ENCODE measurements at places on chromosomes 12 and 14.

- DNase-seq: no peak
Measured at GRCh38 chr12:64611341-64612284, 1.3 kb downstream of the RASSF3 start.

DNA sequence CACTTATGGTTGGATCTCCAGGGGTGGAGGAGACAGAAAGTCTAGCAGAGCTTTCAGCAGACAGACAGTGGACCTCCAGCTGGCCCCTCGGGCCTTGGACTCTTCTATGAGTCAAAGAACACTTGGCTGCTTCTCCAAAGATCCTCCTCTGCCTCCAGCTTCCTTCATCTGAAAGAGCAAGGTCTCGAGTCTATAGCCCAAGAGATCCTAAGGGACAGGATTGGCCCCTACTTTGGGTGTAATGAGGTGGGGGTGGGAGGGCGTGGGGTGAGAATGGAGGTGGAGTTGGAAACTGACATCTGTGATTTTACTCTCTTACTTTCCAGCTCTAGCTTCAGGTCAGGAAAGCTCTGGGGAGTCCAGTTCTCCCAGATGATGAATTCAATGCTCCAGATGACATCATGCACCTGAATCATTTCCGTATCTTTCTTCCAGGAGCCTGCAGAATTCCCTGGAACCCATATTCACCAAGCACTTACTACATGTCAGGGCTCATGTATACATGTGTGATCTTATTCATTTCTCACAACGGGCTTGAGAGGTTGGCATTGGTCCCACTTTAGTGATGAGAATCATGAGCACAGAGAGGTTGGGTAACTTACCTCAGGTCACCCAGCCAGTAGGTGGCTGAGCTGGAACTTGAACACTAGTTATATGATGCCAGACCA, 10.2 kb upstream of the PGF start:
- no peak for DNase-seq

DNA sequence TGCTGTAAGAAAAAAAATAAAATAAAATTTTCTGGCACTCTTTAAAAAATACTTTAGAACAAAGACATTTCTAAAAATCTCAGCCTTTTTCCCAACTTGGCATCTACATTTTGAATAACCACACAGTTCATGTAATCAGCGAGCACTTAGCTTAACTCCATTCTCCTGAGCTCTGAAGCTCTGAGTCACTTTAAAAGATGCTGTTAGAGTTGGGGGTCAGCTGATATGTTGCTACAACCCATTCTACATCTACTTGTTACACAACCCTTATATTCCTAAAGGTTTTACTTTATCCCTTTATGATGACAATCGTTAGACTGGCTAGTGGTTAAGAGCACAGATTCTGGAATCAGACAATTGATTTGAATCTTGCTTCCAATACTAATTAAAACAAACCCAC, 48.3 kb downstream of the SLC41A2 start:
- no peak for DNase-seq

DNA sequence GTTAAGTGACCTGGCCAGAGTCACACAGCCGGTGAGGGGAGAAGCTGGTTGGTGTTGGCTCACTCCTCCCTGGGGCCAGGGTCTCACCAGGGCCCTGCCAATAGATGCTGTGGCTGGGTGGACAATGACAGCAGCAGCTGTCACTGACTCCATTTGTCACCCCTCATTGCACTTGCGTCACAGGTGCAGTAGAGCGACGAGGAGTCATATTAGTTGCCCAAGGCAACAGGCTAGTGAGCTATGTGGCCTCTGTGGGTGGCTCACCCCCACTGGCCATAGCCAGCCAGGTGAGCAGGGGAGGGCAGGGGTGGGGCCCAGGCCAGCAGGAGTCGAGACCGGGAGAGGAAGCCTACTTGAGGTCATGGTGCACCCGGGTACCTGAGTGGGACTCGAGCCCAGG, 9.7 kb downstream of the SLC25A47 start:
- DNase-seq: no peak

All from activated gamma-delta T cell (primary cell).